ENCODE measurements at places on chromosomes 12 and 14. TPM values are rescaled to one million over a fixed set of nuclear protein-coding genes. Genes with fewer than 3 reads are reported as not detected.

RNF41 gene
- 50.0 TPM for total RNA-seq

TIGAR gene
- total RNA-seq: 18.2 TPM

GRIP1 gene
- 40.4 TPM for total RNA-seq

GRCh38 chr12:50110762-50111351, 1.2 kb upstream of the COX14 start:
- no peak for DNase-seq

CRIP1 gene
- total RNA-seq: 5.1 TPM

DNA sequence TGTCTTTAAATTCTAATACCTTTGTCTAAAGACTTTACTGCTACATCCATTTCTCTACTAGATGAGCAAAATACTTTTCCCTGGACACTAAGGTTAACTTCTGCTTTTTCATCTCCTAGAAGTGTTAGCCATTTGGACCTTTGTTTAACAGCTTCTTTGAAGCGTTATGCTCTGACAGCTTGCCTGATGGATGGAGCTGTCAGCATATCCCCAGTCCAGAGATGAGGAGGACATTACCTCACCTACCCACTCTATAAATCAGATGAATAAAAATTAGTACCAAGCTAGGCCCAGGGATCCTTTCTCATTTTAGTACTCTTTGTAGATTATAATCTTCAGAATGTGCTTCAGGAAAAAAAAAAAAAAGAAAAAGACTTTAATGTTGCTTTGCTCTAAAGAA, 222.7 kb downstream of the PELI2 start:
- DNase-seq: no peak

- DNase-seq: no peak
Observed at GRCh38 chr12:78146365-78146772, 315.7 kb downstream of the NAV3 start.

DNA sequence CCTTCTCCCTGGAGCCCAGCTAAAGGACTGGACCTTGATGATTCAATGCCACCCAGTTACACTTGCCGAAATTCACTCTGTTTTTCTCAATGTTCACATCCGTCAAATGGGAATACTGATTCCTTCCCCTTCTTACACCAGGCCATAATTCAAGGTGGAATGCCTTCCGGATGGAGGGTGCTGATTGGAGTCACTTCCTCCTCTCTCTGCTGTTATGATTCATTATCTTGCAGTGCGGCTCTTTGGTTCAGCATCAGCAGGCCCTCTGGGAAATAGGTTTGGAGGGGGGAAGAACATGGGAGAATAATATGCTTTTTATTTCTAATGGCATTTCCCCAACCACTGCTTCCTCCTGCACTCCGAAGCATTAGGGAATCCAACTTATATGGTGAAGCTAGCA, 390.6 kb upstream of the TBX3 start:
- no peak for DNase-seq

CSRP2 gene
- 96.1 TPM for total RNA-seq

DNA sequence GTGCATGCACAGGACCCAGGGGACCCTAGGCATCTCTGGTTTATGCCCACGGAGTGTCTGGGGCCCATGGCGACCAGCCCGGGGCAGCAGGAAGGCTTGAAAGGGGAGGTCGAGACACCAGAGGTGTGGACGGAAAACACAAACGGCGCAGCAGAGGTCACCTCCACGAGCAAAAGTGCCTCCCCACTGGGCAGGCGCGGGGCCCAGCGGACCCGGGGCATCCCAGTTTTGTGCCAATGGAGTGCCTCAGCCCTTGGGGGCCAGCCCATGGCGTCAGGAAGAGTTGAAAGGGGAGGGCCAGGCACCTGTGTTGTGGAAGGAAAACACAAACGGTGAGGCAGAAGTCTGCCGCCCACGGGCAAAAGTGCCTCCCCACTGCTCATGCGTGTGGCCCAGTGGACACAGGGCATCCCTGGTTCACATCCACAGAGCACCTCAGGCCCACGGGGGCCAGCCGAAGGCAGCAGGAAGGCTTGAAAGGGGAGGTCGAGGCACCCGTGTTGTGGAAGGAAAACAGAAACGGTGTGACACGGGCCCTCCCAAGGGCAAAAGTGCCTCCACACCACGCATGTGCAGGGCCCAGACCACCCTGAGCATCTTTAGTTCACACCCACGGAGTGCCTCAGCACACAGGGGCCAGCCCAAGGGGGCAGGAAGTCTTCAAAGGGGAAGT, 378.8 kb downstream of the ALG10 start:
- DNase-seq: peak; percentile 7

DNA sequence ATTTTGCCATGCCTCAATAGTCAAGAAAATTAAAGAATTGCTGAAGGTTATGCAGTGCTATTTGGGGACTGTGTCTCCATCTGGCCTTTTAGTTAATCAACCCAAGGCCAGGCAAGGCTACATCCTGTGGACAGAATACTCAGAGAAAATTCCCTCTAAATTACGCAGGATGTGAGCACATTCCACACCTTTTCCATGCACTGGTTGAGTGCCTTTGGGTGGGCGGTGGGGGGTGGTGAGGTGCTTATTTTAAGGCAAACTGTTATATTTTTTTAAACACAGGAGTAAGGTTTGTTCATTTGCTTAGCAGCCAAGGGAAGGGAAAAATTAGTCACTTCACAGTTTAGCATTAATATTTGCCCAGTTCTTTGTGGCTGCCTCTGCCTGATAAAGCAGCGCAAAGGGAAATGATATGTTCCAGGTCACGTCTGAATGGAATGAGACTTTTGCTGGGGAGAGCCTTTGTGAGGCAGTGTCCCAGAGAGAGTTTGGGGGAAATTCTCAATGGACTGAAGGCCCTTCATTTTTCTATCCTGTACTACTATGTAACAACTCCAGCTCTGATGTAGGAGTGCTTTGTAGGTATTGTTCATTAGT, 17.2 kb upstream of the KCNA5 start:
- no peak for DNase-seq

DNA sequence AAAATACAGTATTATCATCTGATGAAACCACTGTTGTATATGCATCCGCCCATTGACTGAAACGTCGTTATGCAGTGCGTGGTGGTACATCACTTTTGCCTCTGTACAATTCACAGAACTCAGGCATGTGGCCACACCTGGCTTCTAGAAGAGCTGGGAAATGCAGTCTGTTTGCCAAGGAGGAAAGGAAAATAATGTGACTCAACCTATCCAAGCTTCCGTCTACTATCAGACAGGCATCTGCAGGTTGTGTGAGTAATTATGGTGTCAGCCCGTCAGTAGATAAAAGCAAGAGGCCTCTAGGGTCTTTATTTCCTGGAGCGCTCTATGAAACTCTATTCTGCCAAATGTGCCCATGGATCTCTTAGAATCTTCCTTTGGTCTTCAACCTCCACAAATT, 111.6 kb downstream of the BBS10 start:
- no peak for DNase-seq

MYF5 gene
- total RNA-seq: not detected

GRCh38 chr14:53127832-53128231, 25.3 kb downstream of the DDHD1 start:
- DNase-seq: no peak

DNA sequence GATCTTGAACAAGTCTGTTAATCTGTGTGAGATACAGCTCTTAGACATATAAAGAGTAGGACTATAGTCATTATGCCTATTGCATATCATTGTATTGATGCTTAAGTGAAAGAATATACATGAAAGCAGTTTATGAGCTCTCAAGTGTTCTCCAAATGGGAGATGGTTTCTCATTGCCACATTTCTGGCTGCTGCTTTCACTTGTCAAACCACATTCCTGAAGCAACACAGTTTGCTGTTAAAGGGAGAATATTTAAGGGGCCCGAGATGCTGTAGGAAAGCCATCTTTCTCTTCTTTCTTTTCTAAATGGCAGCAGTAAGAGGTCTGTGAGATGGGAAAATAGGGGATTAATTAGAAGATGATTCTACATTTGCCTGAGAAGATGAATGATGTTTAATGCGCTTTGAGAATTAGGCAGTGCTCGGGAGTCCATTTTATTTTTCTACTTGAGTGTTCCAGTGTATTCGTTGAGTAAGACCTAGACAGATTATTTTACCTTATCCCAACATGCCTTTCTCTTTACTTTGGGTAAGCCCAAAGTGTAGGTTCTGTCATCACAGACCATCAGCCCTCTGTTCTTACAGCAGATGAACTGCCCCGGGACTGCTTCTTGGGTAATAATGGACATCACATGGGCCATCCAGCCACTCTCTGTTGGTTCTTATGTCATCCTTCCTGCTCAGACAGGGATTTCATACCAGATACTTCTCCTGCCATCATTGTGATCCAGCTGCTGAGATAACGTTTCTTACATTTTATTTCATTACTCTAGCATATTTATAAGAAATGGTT, 35.6 kb downstream of the ANO4 start:
- DNase-seq: no peak

DNA sequence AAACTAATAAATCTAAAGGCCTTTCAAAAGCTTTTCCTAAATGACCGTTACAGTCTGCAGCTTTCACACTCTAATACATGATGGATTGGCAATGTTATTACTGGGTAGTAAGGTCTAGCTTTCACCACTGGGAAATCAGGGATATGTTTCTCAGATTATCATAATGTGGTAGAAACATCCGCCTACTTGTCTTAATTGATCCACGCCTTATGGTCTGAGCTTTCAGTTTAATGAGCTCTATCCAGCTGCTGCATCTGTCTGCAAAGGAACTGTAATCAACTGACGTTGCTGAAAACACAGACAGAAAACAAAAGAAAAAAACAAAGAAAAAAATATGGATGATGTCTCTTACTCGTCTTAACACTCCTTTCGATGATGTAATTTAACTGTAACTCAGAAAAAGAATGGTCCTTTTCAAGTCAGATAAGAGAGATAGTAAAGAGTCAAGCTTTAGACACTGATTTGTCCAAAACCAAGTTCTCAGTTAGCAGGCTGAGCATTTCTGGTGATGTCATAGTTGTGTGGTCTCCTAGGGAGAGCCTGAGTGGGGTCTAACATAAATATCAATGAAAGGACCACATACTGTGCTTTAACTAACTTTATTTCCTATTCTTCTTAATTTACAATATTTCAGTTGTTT, 85.9 kb downstream of the C2CD5 start:
- DNase-seq: no peak

KITLG gene
- 9.1 TPM for total RNA-seq

GRCh38 chr14:71320734-71321573, 413.7 kb downstream of the PCNX1 start:
- DNase-seq: peak; percentile 46

- DNase-seq: no peak
Observed at GRCh38 chr12:49661191-49661590, 37.8 kb downstream of the PRPF40B start.

GRCh38 chr14:97077687-97078086, 280.5 kb downstream of the VRK1 start:
- no peak for DNase-seq

DBX2 gene
- total RNA-seq: not detected

DNA sequence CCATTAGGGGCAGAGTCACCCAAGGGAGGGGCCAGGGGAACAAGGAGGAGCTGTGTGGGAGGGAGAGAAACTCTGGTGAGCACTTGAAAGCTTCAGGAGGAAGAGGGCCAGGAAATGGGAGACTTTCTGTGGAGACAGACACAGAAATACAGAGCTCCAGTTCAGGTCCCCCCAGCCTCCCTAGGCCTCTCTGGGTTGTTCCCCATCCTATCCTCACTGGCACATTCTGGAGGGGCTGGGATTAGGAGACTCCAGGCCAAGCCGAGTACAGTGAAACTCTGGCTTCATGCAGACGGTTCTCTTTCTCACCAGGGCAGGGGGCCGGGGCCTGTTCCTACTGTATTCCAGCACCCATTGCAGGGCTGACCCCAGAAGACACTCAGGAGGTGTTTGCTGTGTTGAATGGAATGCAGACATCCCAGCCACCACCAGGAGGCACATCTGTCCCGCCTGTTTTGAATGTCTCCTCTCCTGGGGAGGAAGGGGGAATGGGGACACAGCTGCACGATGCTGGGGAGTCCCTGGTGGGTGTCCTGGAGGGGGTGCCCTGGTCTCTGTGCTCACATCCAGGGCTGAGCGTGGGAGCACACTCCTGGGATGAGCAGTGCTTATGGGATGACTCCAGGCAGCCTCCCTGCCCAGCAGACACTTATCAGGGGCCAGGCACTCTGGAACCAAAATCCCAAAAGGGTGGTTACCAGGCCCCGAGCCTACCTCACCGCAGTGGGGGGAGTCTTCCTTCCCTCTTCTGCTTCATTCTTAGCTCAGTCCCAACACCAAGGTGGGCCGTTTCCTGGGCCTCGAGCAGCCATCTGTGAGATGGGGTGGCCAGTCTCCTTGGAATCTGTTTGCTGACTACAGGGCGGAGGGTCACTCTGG, 5.5 kb upstream of the KRT84 start:
- DNase-seq: no peak

AKAP3 gene
- 3.3 TPM for total RNA-seq

GRCh38 chr14:71487449-71487848, 444.8 kb upstream of the RGS6 start:
- no peak for DNase-seq

TXNRD1 gene
- total RNA-seq: 116 TPM

DNA sequence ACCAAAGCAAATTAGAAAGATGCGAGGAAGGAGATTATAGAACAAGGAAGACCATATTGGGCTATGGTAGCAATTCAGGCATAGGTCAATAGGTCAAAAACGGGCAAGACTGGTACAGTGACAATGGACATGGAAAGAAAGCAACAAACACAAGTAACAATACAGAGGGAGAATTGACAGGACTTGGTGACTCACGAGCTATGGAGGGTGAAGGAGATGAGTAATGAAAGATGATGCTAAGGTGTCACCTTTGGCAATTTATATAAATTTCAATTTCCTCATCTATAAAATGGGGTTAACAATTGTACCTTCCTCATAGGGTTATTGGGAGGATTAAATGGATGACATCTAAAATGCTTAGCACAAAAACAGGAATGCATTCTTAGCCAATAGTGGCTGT, 15.1 kb upstream of the DUSP16 start:
- DNase-seq: no peak

OASL gene
- total RNA-seq: not detected

DNA sequence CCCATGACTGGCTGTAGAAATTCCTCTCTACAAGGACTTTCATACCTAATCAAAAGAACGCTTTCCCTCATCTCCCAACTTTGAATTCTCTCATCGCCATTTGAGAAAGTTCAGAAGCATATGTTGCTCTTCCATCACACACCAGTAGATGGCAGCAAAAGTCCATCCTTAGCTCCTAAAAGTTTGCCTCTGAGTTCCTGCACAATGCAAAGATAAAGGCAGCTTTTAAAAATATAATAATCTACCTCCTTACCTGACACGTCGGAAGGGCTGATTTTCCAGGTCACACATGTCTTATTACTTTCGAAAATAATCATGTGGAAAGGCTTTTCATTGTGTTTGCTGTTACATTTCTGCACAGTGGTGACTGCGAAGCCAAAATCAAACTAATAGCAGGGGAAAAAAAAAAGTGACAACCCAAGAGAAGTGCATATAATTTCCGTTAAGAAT, 456.7 kb upstream of the SEL1L start:
- peak; percentile 40 for DNase-seq
